T-helper 17 cell (primary cell): ENCODE measurements at places on chromosomes 1 and 21.
A peak's percentile ranks its signal among the peaks of the same experiment; 100 is the strongest.

DNA sequence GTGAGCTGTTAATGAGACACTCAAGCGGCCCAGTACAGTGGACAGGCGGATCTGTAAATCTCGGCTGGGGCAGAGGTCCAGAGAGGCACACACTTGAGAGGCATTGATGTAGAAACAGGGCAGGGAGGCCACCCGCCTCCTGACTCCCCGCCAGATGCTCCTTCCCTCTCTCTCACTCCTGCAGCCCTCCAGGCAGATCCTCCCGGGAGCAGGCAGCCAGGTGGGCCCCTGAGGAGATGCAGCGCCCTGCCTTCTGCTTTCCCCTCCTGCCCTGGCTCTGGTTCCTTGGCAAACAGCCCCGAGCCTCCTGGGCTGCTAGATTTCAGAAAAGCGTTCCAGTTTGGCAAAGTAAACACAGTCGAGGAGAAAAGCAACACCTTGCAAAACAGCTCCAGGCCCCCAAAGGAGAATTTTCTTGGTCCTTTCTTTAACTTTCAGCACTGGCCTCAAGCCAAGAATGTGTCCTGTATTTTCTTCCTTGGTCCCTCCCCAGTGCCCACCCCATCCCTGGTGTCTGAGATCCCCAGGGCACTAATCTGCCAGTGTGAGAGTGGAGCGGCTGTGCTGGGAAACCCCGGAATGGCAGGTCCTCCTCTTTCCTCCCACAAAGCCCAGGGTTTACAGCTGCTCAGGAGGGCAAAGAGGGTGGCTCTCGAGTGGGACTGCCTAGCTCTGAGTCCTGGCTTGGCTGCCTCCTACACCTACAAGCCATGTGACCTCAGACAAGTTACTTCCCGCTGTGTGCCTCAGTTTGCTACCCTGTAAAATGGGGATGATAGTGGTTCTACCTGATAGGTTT lies 29.4 kb upstream of the IFNLR1 start:
- no peak for DNase-seq

DNA sequence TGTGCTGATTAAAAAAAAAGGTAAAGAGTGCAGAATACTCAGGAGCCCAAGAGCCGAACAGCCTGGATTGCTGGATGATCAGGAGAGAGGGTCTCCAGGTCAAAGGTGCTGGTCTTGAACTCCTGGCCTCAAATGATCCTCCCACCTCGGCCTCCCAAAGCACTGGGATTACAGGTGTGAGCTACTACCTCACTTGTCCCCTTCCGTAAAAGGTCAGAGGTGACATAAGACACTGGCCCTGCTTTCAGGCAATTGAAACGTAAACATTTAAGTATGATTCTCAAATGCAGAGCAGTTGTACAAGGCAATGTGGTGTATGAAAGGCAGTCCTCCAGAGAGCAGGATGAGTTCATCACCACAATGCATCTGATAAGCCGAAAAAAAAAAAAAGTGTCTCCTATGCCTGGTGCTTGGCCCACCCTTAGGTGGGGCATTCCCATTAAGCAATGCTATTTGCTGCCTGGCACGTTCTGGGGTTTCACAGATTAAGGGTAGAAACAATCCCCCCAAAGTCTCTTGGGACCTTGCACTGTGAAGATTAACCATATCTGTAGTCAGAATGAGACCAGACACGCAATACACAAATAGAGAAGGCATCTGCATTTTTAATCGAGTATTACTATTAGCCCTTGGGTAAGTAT lies 47.7 kb downstream of the PARP1 start:
- DNase-seq: no peak

DNA sequence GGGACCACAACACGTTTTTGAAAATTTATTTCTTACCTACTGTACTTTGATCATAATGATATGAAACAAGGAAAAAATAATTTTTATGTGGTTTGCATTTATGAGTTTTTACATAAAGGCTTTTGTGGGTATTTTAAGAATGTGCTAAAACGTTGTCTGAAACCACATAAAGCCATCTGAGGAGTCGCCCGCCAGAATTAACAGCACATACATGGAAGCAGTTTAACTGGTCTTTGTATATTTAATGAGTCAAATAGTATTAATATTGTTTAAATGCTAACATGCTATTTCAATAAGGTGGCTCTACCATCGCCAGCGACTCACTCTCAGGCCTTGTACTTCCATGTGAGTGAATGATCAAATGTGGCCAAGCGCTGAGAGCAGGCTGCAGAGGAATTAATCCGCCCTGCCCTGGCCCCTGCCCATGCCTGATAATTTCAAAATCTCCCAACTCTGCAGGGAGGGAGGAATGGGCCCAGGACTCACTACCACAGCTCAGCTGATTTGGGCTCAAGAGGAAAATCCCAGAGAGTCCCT lies 49.6 kb downstream of the SLC66A1 start:
- DNase-seq: no peak

DNA sequence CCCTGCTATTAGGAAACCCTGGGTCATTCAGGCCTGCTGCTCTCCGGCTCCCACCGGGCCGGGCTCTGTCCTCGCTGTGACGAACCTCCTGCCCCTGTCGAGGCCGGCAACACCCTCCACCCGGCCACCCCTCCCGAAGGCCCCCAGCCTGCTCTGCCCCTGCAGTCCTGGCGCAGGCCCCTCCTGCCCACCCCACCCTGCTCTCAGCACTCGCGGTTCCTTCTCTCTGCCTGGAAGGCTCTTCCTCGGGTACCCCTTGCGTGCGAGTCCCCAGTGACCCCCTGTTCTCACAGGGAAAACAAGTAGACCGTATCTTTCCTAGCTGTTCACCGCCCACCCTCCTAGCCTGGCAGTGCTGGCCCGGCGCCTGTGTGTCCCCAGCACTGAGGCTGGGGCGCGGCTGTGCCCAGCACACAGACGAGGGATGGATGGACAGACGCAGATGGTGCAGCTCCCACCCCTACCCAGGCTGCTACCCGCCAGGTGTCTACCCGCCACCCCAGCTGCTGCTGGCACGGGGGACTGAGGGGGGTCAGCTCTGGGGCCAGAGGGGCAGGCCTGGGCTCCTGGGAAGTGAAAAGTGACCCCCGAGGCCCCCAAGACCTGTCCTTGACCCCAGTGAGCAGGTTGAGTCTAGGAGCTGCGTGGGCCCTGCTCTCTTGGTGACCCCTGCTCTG lies 3.1 kb upstream of the VWA1 start:
- DNase-seq: no peak

GRCh38 chr21:37253991-37254390 lies 13.1 kb downstream of the VPS26C start:
- no peak for DNase-seq

DNA sequence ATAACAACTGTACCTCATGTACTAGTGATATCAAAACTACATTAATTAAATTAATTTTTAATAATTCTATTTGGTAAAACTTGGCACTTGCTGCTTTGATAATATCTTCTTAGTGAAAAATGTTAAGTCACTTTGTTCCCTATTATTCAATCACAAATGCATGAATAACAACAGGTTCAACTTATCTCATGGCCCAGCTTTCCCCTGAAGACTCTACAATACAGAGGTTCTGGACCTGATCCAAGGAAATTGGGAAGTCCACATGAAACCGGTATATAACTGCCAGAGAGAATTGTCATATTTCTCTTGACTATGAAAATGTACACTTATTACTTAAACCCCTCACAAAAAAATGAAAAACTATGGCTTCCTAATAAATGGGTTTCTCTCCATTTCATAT lies 33.9 kb upstream of the PTPRC start:
- no peak for DNase-seq

- DNase-seq: no peak
These were observed 194.0 kb upstream of the VAMP3 start for GRCh38 chr1:7576946-7577657.

DNA sequence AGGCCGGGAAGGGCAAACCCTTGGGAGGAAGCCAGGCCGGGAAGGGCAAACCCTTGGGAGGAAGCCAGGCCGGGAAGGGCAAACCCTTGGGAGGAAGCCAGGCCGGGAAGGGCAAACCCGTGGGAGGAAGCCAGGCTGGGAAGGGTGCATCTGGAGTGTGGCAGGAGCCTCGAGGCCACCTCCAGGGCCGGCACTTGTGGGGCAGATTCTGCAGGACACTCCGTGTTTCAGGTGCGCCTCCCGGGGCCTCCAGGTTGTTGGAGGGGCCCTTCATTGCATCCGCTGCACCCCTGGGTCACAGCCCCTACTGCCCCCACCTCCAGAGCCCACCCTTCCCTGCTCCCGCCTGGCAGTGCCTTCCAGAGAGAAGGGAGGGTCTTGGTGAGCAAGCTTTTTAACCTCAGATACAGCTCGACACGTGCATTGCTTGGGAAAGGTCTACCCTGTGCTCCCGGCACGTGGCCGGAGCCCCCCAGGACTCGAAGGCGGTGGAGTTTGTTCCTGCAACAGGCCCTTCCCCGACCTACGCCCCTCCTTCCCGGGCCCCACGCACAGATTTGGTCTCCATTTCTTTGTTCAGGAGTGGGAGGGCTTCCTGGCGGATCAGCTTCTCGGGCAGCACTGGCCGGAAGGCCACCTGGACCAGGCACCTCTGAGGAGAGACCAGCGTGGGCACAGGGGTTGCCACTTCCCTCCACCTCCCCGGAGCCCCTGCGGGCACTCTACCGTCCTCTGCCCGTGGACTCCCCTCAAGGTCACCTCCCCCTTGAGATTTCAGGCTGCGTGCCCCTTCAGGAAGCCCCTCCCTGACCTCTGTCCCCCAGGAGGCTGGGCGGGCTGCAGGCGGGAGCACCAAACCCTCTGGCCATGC lies 9.4 kb upstream of the TMEM52 start:
- no peak for DNase-seq

- no peak for DNase-seq
These were observed 18.3 kb downstream of the IFI44 start for GRCh38 chr1:78667939-78668338.

GRCh38 chr1:165542015-165542631 lies 1.7 kb upstream of the LRRC52 start:
- no peak for DNase-seq

- DNase-seq: no peak
These were observed 102.0 kb downstream of the BEND5 start for GRCh38 chr1:48674641-48675040.

- DNase-seq: no peak
These were observed 23.3 kb upstream of the HRNR start for GRCh38 chr1:152247316-152247715.

GRCh38 chr1:175562452-175562851 lies 180.9 kb downstream of the TNR start:
- DNase-seq: no peak

GRCh38 chr1:9362488-9362887 lies 69.8 kb downstream of the SPSB1 start:
- no peak for DNase-seq

GRCh38 chr1:216960716-216961115 lies 237.5 kb upstream of the ESRRG start:
- DNase-seq: no peak

GRCh38 chr1:96309783-96310182 lies 411.8 kb upstream of the PTBP2 start:
- DNase-seq: no peak

GRCh38 chr1:158037008-158037865 lies 43.8 kb downstream of the KIRREL1 start:
- no peak for DNase-seq

- DNase-seq: peak; percentile 17
These were observed 1.2 kb upstream of the HPCAL4 start for GRCh38 chr1:39692152-39693074.

DNA sequence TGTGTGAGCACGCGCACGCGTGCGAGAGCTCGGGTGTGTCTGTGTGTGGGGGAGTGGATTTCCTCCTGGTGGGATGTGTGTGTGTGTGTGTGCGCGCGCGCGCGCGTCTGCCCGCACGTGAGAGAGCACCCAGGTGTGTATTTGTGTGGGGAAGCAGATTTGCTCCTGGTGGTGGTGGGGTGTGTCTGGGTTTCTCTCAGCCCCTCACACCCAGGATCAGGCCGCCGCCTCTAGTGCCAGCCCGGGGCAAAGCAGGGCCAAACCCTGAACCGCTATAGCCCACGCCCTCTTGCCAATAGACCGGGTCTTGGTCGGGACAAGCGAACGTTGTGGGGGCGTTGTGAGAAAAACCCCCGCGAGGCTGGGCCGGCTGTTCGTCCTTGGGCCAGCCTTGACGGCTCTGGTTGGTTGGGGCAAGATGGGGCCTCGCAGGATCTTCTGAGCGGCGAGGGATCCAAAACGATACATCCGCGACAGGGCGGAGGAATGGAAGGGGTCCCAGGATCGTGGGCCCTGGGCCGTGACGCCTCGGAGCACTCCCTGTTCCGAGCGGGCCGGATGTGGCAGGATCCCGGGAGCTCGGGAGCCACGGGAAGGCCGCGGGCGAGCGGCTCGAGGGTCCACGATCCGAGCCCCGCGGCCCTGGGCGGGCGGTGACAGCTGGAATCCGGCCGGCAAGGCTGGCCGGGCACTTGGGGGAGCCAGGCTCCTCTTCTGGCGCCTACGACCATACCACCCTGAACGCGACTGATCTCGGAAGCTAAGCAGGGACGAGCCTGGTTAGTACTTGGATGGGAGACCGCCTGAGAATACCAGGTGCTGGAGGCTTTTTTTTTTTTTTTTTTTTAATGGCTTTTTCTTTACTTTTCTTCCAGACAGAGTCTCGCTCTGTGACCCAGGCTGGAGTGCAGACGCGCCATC lies 68.2 kb downstream of the RNF187 start:
- DNase-seq: peak; percentile 15

DNA sequence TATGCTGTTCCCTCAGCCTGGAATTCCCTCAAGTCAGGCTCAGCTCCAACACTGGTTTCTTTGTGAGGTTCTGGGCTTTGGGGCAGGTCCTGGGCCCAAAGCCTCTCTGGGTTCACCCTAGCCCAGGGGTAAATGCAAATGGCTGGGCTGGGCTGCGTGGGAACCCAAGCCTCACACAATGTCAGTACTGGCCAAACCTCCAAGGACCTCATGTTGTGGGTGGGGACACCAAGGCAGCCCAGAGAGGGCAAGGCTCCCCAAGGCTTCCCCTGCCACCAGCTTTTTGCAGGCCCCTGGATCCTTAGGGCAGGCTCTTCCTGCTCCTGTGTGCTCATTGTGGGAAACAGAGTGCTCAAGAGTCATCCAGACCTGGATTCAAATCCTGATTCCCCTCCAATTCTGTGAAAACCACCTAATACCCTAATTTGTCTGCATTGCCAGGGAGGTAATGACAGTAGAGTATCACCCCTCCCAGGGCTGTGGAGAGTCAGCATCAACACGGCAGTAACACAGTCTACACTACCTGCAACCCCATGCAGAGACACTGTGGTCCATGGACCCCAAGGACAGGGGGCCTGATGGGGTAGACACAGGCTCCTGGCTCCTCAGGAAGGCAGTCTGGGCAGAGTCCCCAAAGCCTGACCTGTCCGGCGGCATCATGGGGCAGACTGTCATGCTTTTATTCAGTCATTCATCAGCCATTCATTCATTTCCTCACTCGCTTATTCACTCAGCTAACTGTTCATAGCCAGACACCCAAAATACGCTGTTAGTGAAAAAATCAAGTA lies 85.7 kb downstream of the DMRTB1 start:
- no peak for DNase-seq
